Activated CD4-positive, alpha-beta memory T cell treated with anti-CD3 and anti-CD28 coated beads, Interleukin-2, amount 10 ng/mL, durations not matched to agents 7 days and 5 days (primary cell): ENCODE measurements at places on chromosomes 5 and 9. TPM values are rescaled to one million over a fixed set of nuclear protein-coding genes. Genes with fewer than 3 reads are reported as not detected.

The RASGEF1C gene
- total RNA-seq, result not detected

DNA sequence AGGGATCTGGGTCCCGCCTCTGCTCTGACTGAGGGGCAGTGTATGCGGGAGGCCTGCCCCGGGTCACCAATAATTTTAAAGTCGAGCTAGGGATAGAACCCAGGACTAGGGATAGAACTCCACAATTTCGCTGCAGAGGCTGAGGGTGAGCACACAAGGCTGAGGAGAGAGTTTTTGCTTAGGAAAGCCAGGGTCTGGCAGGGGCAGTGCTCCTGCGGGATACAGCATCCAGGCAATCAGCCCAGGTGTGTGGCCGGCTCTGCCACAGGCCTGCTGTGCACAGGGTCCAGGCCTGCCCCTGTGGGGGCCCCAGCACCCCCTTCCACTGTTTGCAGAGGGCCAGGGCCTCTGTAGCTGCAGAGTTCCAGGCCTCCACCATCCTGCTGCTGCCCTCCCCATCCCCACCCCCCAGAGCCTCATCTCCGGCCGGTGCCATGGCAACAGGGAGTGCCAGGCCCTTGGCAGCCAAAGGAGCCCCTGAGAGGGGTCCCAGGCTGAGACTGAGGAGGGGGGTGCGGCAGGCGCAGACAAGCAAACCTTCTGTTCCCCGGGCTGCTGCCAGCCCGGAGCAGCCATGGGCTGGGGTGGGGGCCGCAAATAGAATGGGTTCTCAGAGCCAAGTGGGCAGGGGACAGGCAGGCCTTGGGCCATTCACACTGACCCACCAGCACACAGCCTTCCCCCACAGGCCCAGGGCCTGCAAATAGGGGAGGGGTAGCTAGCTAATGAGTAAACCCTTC lies 8.6 kb downstream of the PDGFRB start:
- H3K4me1 ChIP-seq, result peaks cover 55% of the 10 kb centered on the region
- no peak for DNase-seq

DNA sequence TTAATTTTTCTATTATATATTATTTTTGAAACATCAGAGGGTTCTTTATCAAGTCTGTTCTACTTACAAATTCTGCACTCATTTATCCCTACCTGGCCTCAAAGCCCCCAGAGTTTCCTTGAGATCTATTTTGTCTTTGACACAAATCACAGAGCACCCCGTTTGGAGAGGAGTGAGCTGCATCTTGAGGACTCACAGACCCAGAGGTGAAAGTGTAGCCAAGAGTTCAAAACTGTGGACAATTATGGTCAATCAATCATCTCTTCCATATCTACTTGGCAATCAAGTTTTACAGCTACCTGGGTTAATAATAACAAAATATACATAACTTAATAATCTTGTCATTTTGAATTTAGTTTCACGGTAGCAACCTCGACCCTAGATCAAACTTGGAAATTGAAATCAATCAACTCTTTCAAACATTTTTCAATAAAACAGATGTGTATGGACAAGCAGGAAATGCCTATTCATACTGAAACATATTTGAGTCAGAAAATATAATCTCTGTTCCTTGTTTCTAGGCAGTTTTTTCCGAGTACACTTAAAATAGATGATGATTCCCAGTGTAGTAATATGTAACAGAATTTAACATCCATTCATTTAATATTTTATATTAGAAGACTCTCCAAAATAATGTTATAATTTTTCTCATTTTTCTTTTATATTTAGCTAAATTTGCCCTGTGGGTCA lies 13.7 kb upstream of the SYK start:
- no peak overlapping the region for H3K27ac ChIP-seq
- DNase-seq, result no peak

The PLPP7 gene
- total RNA-seq, result not detected

The SLC46A2 gene
- total RNA-seq, result not detected

The ACTBL2 gene
- not detected for total RNA-seq

DNA sequence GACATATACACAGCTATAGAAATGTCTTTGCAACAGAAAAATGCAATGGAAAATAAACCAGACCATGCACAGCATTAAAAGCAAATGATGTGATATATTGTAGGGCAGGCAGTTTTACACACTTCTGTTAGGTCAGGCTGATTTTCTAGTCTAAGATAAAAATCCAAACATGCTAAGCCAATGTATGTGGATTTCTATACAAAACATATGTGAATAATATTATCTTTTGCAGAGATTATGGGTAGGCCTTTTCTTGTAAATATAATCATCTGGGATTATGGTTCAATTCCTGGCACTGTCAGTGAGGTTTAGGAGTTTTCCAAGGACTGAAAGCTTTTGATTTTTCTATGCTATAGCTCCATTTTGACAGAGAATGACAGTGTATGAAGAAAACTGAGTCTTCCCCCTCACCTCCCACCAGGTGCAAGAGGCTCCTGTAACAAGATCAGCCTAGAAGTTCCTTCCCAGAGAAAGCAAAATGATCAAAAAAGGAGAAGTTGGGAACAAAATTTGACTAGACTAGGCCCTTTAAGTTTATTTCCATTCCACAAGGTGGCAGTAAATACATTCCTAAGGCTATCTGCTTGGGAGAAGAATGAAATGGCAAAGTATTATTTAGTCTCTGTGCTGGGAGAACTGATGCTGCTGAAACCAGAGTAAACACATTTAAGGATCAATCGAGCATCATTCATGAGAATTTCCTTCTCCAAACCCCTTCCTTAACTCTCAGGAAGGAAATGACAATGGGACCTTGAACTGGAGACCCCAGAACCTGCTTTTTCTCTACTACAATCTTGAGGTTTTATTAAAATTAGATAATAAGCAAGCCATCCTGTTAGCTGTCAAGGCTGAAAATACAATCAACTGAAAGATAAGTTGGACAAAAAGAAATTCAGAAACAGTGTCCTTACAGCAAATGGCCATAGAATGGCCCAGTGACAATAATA lies 133.0 kb upstream of the TUT7 start:
- DNase-seq, result no peak
- no peaks in the 10 kb centered on the region for H3K36me3 ChIP-seq
- no peak overlapping the region for H3K4me3 ChIP-seq
- no peak overlapping the region for H3K27ac ChIP-seq
- H3K4me1 ChIP-seq, result peaks cover 8% of the 10 kb centered on the region

- H3K27me3 ChIP-seq, result no peaks in the 10 kb centered on the region
- H3K4me3 ChIP-seq, result no peak overlapping the region
- H3K36me3 ChIP-seq, result peaks cover 5% of the 10 kb centered on the region
- DNase-seq, result no peak
Measured at GRCh38 chr9:95273369-95274022, 44.0 kb downstream of the FANCC start.
